ENCODE measurements at places on chromosomes 2 and 18.

DNA sequence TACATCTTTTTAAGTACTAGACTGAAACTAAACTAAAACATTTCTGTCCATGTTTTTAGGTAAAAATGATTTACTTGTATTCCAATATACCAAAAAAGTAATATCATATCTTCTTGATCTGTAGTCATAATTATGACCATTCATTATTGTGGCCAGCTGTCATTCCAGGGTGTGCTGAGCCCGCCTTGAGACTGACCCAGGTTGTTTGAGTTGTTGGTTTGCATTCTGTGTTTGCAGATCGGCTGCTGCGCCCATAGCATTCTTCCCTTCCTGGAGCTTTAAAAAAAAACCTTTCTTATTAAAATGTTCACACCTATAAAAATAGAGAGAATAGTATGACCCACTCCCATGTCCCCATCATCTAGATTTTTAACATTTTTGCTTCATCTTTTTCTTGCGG lies 101.9 kb downstream of the PRKCE start:
- DNase-seq: no peak

DNA sequence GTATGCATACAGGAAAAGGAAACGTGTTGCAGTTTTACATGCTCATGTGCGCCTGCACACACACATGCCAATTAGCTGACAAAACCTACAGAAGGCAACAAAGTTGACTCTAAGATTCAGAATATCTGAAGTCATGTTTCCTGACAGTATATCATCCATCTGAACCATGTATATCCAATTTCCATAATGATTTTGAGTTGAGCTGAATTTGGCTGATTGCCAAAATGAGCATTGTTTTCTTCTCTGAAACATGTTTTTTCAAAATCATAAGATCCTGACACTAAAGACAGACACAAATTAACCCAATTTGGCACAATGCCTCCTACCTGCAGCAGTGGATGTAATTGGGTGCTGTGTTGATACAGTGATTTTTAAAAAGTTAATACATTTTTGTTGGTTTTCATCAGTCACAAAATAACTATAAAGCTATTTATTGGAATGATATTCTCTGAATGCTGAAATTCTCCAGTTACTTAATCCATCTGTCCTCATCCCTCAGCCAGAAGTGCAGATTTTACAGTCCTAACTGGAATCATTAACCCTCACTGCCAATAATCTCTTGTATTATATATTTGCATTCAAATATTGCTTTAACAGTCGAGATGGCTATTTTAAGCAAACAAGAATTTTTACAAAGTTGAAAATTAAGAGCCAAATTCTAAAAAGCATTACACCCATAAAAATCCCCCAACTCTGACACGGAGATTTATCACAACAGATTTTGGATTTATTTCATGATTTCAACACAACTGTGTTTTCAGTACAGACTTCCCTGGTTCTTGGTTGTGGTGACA lies 161.7 kb upstream of the LMAN1 start:
- DNase-seq: no peak

DNA sequence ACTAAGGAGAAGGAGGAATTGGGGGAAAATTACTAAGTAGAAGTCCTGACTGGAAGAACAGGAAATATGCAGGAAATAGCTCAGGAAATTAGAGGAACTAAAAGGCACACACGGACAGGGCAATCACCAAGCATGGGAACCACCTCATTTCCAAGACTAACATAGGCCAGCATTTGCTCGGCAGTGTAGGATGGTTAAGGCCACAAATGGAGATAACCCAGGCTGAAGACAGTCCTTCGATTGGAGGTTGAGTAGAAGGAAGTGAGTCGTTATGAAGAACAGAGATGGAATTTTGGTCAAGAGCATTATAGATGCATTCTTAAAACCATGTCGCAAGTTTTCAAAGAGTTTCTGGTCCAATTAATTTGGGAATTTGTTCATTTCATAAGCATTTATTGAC lies 401.4 kb downstream of the ALK start:
- DNase-seq: no peak

GRCh38 chr2:145597006-145597405 lies 1077.1 kb upstream of the ZEB2 start:
- no peak for DNase-seq

GRCh38 chr2:239142806-239143205 lies 258.0 kb downstream of the HDAC4 start:
- no peak for DNase-seq

- DNase-seq: no peak
These were observed 87.9 kb upstream of the ETAA1 start for GRCh38 chr2:67309281-67309680.

GRCh38 chr2:135785032-135785431 lies 43.4 kb downstream of the UBXN4 start:
- DNase-seq: no peak

GRCh38 chr2:225842939-225843338 lies 443.4 kb downstream of the NYAP2 start:
- DNase-seq: no peak

GRCh38 chr18:61953161-61953560 lies 60.4 kb upstream of the RNF152 start:
- no peak for DNase-seq

- no peak for DNase-seq
These were observed 99.4 kb upstream of the DSEL start for GRCh38 chr18:67615876-67616275.

GRCh38 chr2:30997979-30998378 lies 140.3 kb downstream of the GALNT14 start:
- no peak for DNase-seq

GRCh38 chr18:76710646-76711520 lies 111.5 kb upstream of the ZNF236 start:
- no peak for DNase-seq

GRCh38 chr2:67571785-67572718 lies 174.9 kb downstream of the ETAA1 start:
- DNase-seq: no peak

- DNase-seq: peak; percentile 7
These were observed 198.6 kb downstream of the MEMO1 start for GRCh38 chr2:31812051-31812798.

DNA sequence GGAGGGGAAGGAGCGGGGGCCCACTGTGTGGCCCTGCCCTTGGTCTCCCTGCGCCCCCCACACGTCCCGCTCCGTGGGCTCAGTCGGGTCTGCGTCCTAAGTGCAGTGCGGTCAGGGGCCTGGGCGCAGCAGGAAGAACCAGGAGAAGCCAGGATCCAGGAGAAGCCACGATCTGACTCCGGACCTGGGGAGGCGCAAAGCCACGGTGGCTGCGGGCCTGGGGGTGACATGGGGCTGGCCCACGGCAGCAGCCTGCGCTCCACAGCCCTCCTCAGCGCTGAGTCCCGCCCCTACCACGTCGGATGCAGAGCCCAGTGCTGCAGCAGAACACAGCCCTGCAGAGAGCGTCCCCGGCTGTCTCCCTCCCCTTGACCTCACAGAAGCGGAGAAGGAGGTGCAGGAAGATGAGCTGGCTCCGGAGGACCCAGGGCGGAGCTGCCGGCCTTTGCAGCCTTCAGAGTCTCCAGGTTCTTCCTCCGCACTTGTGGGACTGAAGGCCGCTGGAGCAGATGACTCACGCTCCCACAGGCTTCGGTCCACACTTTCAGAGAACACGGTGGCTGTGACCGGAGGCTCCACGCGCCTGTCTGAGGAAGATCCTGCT lies 589.2 kb upstream of the SALL3 start:
- DNase-seq: no peak

GRCh38 chr2:29001806-29002205 lies 20.7 kb downstream of the TOGARAM2 start:
- DNase-seq: no peak

DNA sequence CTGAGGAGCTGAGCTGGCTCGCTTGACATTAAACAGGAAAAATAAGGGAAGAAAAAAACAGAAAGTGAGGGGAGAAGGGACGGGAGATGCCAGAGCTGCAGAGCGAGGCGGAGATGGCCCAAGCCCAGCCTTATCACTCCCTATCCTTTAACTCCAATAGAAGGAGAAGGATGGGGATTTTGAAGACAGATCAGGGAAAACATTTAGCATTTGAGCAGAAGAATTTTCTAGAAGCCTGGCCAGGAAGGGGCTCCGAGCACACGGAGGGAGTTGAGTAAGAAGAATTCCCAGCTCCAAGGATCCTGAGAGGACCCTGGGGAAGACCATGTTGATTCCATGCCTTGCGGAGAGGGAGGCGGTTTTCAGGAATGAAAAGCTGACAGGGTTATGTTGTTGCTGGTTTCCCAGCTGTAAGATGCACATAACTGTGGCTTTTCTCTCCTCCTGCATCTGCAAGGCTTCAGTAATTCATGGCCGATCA lies 35.6 kb downstream of the TWIST2 start:
- no peak for DNase-seq

DNA sequence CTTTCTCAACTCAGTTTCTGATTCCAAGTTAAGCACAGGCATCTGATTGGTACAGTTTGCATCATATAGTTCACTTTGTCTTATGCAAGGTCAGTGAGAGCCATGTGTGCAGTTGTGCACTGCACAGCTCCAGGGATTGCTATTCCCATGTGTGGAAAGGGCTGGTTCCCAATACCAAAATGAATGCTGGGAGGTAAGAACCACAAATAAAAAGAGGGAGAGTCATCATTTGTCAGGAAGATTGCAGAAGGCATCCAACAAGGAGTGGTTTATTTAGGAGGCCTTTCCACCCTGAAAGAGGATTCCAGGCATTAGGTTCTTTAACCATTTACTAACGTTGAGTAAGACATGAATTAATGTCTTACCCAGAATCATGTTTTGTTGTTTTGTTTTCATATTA lies 141.2 kb upstream of the ST6GAL2 start:
- DNase-seq: no peak

Data from stimulated activated CD4-positive, alpha-beta T cell treated with anti-CD3 and anti-CD28 coated beads, Interleukin-2, amount 100 ng/mL, for 24 hours (primary cell).